Right hindlimb (tissue), 1 donor: ENCODE measurements at places on chromosomes 3 and 15.

GRCh38 chr3:61954097-61954540 lies 392.7 kb downstream of the PTPRG start:
- DNase-seq = no peak

GRCh38 chr15:62439543-62440016 lies 274.5 kb upstream of the C2CD4B start:
- no peak for DNase-seq

DNA sequence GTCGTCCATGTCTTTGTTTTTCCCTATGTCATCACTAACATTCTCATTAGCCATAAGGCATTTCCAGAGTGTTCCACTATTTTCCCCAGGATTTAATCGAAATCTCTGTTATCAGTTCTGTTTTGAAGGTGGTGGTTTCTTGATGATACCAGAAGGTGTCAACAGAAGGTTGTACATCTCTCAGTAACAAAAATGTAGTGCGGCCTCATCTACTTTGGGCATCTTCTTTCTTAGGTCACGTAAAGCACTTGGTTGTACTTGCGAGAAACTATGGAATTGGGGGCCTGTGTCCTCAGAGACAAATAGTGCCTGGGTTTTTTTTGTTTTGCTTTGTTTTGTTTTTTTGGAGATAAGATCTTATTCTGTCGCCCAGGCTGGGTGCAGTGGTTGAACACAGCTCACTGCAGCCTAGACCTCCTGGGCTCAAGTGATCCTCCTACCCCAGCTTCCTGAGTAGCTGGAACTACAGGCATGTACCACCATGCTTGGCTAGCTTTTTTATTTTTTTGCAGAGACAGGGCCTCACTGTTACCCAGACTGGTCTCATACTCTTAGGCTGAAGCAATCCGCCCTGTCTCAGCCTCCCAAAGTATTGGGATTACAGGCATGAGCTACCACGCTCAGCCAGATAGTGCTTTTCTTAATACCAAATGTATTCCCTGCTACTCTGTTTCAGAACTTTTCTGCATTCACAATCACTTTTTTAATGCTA lies 61.2 kb upstream of the FURIN start:
- no peak for DNase-seq

DNA sequence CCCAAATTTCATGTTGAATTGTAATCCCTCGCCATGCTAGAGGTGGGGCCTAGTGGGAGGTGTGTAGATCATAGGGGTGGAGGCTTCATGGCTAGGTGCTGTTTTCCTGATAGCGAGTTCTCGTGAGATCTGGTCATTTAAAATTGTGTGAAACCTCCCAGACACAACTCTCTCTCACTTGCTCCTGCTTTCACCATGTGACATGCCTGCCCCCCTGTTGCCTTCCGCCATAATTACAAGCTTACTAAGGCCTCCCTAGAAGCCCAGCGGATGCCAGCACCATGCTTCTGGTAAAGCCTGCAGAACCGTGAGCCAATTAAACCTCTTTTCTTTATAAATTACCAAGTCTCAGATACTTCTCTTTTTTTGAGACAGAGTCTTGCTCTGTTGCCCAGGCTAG lies 36.0 kb downstream of the CCDC54 start:
- no peak for DNase-seq

GRCh38 chr3:81249540-81250029 lies 511.9 kb downstream of the GBE1 start:
- no peak for DNase-seq

DNA sequence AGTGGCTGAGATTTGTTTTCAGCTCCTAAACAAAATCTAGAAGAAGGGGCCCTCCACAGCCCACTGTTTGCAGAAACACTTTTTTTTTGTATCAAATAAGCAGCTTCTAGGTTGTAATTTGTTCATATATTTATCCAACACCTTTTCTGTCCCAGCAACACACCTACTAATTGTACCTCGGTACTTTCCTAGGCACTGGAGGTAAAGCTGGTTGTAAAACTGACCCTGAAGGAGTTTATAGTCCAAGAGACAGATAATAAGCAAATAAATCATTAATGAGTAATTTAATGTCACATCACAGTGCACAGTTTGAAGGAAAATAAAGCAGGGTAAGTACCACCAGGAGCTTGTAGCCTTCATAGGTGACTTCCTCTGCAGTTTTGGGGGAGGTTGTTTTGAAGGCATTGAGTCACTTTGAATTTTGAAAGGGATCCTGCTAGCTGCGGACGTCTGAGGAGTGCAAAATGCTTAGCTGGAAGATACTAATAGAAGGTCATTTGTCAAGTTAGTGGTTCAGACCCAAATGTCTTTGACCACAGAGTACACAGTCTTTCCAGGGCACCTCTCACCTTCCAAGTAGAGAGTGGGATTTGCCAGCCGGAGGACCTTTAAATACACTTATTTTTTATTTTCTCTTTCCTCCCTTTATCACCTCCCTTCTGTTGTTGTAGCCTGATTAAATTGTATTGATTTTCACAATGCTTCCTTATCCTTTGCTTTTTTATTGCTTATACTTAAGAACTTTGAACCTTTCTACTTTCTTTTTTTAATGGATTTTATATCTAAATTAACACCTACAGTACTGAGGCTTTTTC lies 53.8 kb downstream of the CMSS1 start:
- no peak for DNase-seq
